Stimulated activated CD4-positive, alpha-beta T cell treated with anti-CD3 and anti-CD28 coated beads, Interleukin-1b, Interleukin-23, amount 100 ng/mL, for 1 hour (primary cell): ENCODE measurements at places on chromosomes 16 and 17.

- no peak for DNase-seq
Observed at GRCh38 chr17:57634713-57635465, 110.2 kb downstream of the CCDC182 start.

GRCh38 chr17:80960037-80960796 is 31.4 kb upstream of the CHMP6 start:
- DNase-seq: no peak

GRCh38 chr16:49788986-49789385 is 66.9 kb downstream of the ZNF423 start:
- DNase-seq: no peak

DNA sequence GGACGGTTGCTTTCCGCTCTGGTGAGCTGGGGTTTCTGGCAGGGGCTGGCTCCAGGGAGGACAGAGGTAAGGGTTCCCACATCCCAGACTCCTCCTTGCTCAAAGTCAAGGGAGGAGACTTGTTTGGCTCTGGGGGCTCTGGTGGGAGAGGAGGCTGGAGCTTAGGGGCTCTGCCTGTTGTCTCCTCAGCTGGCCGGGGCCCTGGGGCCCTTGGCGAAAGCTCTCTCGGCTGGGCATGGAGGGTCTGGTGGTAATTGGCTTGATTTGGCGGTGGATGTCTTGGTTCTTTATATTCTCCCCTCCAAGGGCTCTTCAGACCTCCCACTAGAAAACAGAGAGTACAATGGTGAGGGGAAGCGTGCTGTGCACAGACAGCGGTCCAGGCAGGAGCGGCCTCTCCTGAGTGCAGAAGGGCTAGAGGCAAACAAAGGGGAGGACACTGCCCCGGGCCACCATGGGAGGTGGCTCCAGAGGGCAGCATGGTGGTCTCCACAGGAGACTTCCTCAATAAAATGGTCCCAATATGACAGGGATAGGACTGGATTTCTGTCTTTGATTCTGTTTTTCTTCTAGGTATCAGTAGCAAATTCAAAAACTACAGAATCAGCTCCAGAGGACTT is 5.7 kb upstream of the SPATA32 start:
- no peak for DNase-seq

DNA sequence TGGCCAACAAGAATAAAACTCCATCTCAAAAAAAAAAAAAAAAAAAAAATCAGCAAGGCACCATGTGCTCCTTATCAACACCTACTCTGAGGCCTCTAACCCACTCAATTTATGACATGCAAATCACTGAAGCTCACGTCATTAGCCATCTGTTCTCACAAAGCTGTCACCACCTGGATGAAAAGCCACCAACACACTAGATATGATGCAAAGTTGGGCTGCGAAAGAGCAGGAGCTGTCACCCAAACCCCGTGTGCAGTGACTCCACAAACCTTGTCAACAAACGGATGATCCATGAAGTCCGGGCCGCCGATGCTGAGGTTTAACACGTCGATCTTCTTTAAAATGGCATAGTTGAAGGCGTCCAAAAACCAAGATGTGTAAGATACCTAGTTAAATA is 25.3 kb downstream of the MBTPS1 start:
- no peak for DNase-seq

DNA sequence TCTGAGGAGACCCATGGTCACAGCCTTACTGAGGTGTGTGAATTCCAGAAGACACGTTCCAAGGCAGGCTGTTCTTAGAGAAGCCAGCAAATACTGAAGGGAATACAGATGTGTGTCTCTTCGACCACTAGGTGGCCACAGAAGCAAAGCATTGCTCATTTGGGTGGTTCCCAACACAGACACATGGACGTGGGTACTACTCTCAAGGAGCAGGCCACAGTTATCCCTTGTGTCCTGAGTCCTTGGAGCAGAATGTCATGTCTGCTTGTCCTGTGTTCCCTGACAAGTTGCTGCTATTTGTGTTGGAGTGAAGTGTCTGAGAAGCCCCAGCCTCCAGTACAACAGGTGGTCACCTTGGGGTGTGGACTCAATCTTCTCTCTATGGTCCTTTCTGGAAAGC is 30.3 kb downstream of the HMOX2 start:
- peak; percentile 18 for DNase-seq

DNA sequence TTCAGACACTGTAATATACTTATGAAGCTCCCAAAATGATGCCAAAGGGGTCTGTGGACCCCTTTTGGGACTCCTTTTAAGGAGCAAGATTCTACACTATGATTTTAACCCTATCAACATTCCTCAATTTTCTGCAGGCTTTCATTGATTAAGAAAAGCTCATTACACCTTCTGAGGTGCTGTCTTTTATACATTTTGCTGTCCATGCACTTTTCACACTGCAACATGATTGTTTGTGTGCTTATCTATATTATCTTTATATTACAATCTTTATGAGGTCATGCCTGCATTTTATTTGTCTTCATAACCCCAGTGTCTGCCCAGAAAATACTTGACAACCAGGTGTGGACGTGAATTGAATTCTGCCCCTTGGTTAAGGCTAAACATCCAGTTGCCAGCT is 482.6 kb upstream of the ZFHX3 start:
- DNase-seq: no peak

DNA sequence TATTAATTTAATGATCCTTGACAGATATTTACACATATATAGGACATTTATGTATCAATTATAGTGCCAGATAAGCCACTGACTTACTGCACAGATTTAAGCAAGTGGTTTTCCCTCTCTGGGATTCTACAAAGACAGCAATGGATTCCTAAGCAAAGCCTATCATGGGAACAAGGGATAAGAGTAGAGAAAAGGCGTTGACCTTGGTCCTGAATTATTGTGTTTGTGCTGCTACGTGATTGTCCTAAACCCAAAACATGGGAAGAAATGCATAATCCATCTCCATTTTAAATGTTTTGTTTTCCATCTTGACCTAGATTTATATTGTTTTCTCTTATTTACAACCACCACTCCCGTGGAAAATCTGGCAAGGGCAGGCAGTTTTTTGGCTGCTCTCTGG is 14.0 kb downstream of the SLFN11 start:
- DNase-seq: no peak
